ENCODE measurements at places on chromosomes 11 and 22. TPM values are rescaled to one million over a fixed set of nuclear protein-coding genes. Genes with fewer than 3 reads are reported as not detected.

GRCh38 chr11:8812438-8812837 is 98.6 kb upstream of the AKIP1 start:
- no peak for DNase-seq

- peak; percentile 90 for DNase-seq
Observed at GRCh38 chr22:50306753-50307749, at the start of gene PLXNB2. Gene PLXNB2, minus strand, starts transcription at chr22:50307646. Its CDS starts 17,062 bp downstream, at chr22:50290584.

DNA sequence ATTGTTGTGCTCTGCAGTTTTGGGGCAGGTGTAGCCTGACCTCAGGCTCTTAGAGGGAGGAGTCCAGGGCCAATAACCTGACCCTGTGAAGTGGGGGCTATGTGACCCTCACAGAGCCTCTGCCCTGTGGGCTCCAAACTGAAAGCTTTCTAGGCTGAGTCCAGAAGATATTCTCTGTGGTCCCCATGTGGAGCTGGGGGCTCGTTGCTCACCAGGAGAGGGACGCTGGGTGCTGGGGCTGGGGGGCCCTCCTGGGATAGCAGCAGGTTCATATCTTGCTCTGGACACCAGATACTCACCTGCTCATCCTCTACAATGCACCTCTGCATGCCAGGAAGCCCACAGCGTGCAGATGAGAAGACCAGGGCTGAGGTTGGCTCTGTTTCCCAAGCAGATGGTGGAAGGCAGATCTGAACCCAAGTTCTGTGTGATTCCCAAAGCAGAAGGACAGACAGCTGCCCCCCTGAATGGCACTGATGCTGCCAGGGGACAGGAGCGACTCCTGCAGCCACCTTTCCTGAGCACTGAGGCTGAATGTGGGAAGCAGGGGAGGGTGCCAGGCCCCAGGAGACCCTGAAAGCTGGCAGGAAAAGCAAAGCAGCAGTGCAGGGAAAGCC is 1022.0 kb downstream of the TBC1D22A start:
- DNase-seq, result no peak

- DNase-seq, result no peak
Observed at GRCh38 chr11:77418971-77419597, 54.8 kb downstream of the PAK1 start.

DNA sequence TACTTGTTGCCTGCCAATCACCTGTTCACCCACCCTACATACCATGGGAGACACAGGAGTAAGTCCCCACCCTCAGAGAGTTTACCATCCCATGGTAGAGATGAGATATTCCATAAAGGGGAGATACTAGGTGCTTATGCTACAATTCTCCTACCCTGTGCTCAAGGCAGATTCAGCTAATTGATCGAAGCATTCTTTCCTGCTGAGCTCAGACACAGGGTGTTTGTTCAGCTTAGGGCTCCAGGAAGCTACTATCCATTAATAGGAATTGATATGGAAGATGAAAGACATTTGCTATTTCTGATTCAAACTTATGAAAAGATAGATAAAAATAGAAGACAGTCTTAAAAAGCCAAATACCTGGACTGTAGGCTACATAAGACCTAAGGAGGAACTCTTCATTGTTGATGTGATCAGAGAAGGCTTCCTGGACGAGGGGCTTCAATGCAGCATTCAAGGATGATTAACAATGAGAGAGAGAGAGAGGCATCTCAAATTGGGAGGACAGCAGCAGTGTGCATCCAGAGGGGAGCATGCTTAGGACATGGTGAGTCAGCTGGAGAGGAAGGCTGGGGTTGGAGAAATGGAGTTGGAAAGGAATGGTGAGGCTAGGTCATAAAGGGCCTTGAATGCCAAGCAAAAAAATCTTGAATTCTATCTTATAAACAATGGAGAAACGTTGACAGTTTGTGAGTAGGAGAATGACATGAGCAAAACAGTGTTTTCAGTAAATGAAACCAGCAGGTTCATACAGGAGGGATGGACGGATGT is 15.0 kb downstream of the SYT13 start:
- no peak for DNase-seq

DNA sequence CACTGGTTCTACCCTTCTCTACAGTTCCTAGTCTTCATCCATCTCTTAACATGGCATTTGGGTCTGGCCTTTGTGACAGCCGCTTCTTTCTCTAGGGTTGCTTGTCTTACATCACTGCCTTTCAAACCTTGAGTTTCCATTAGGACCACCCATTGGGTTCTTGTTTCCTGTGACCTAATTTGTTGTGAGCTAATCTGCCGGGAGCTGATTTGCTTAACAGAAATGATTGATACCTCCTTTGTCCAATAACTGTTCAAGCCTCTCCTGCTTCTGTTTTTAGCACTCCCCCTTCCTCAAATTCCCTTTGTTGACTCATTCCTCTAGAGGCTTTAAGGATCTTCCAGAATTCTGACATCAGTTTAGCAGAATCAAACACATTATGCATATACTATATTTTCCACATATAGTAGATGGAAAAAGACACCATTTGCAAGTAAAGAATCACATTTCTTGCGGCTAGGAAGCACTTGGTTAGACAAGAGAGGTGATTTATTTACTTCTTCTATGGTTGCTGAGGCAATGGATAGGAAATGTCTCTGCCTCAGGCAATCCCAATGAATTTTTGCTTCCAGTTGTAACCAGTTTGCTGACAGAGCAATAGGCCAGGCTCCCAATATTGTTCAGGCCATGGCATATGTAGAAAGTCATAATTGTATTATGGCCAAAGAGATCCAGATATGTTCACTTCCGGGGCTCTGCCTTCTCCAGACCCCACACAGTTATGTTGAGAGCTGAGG is 130.7 kb downstream of the SNX19 start:
- no peak for DNase-seq

DNA sequence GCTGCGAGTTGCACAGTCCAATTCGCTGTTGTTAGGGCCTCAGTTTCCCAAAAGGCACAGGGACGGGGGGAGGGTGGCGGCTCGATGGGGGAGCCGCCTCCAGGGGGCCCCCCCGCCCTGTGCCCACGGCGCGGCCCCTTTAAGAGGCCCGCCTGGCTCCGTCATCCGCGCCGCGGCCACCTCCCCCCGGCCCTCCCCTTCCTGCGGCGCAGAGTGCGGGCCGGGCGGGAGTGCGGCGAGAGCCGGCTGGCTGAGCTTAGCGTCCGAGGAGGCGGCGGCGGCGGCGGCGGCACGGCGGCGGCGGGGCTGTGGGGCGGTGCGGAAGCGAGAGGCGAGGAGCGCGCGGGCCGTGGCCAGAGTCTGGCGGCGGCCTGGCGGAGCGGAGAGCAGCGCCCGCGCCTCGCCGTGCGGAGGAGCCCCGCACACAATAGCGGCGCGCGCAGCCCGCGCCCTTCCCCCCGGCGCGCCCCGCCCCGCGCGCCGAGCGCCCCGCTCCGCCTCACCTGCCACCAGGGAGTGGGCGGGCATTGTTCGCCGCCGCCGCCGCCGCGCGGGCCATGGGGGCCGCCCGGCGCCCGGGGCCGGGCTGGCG is at the start of gene BCR:
Gene BCR, plus strand, starts transcription at position 209 of the 592 bp plus-strand sequence. CDS start 452 bp downstream, outside the sequence.
- peak; percentile 78 for DNase-seq

DNA sequence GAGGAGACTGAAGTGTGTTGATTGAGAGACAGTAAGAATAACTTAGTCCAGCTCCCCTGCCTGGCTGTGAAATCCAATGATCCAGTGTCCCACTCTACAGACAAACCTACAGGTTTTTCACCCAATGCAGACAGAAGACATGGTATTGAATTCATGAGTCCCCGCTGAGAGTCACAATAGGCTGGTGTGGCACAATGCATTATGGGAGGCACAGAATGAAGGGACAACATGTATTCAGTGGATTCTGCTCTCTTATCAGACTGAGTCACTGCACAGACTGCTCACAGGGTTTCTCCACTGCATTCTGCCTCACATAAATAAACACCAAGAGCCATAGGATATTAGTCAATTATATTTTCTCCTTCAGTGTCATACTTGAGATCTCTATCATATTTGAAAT is 55.2 kb upstream of the TOP3B start:
- no peak for DNase-seq

DNA sequence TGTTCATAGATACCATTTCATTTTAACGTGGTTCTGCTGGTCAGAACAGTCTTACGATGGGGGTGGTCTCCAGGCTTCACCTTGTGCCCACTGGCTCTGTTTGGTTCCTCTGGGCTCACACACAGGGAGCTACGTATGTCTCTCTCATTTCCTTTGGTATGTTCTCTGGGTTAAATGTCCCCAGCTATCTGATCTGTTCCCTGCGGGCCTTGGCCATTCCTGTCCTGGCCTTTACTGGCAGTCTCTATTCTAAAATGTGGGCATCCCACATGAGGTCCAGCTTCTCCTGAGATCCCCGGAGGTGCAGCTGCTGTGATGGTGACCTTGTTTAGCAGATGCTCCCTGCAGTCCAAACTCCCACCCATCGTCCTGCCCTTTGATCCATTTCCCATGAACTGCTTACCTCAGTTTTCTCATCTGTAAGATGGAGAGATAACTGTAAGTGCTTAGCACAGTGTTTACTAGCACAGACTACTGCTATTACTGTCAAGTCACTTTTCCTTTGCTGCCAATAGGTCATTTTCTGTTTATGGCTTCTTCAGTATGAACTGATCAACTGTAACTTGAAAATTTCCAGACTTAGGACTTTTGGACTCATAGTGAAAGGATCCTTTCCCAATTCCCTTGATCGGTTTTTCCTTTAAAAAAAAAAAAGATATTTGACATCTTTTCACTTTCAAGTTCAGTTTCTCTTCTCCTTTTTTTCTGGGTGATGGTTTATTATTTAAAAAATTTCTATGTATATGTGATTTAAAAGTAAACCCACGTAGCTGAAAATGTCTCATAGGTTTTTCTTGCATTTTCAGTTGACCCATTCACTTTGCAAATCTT is 92.9 kb downstream of the PTPRJ start:
- no peak for DNase-seq

Gene OR52K1
- total RNA-seq, result not detected

Gene DUSP8
- total RNA-seq, result 28.2 TPM

Gene CD3D
- 4.9 TPM for total RNA-seq

Measured in mucosa of descending colon (tissue), 3 donors.